ENCODE measurements at places on chromosomes 2 and 18.

DNA sequence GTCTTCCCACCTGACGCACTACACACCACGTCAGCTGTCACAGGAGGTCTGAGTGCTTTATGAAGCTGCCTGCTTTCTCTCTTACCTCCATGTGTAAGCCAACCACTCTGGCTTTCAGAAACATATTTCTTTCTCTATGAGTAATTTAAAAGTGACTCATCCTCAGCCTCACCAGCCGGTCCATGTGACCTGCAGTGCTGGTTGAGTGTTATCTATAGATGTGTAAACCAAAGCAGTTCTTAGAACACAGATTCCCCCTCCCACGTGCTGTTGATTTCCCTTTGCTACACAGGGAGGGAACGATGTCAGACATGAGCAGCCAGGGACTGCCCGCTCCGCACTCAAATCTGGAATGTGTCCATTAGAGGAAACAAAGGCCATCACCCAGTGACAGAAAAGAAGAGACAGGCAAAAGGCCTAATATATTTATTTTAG lies 157.8 kb downstream of the BCL2 start:
- peak; percentile 82 for DNase-seq

GRCh38 chr2:223674998-223675609 lies 72.9 kb upstream of the SCG2 start:
- no peak for DNase-seq

DNA sequence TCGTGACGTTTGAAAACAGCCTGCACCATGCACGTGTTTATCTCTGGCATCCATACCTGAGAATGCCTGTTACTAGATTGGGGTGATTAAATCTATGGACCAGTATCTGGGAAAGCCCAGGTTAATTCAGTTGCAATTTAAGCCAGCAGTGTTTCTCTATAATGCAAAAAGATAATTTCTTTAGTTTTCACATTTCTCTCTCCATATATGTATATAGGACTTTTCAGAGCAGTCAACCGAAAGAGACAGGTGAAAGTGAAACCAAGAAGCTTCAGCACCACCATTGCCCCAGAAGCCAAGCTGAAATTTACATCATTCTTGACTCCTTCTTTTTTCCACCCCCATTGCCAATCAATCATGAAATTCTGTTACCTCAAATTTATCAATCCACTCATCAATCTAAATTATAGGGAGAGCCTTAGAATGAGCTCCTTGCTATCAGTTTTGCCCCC lies 2.7 kb upstream of the LRP2 start:
- no peak for DNase-seq

GRCh38 chr2:55011831-55012671 lies 38.2 kb downstream of the RTN4 start:
- DNase-seq = no peak

DNA sequence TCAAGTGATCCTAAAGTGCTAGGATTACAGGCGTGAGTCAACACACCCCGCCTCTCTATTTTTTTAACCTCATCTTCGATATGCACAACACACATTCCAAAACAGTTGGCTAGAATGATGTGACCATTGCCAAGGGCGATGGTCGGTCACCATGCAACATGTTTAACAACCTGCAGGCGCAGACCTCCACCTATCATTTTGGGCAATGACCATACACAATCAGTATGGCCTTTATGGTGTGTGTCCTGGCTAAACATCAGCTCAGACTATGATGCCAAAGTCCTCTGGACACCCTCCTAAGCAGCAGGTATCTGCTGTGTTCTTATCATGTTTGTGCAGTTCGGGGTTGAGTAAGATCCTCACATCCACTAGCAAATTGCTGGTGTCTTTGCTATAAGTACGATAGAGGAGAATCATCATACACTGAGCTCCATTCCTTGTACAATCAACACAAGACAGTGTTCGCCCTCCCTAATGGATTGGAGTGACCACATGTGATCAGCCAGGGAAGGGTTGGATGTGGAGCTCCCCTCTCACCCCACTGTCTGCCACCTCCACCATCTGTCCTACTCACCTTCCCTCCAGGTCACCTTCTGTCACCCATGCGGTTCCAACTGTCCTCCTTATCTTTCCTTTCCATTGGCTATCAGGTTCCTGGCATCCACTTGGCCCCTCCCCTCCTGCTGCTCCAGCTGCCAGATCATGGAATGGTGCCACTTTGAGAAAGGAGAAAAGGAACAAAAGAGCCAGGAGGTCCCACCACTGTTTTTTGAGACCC lies 7.9 kb upstream of the RNF152 start:
- DNase-seq = no peak

DNA sequence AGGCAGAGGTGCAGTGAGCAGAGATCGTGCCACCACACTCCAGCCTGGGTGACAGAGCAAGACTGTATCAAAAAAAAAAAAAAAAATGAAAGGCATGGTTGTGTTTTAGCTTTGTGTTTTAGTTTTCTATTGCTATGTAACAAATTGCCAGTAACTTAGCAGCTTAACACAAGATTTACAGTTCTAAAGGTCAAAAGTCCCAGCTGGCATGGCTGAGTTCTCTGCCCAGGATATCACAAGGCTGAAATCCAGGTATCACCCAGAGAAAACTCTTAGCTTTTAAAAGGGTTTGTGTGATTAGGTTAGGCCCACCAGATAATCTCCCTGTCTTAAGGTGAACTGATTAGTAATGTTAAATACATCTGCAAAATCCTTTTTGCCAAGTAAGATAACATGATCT lies 107.7 kb upstream of the YPEL5 start:
- DNase-seq = no peak

DNA sequence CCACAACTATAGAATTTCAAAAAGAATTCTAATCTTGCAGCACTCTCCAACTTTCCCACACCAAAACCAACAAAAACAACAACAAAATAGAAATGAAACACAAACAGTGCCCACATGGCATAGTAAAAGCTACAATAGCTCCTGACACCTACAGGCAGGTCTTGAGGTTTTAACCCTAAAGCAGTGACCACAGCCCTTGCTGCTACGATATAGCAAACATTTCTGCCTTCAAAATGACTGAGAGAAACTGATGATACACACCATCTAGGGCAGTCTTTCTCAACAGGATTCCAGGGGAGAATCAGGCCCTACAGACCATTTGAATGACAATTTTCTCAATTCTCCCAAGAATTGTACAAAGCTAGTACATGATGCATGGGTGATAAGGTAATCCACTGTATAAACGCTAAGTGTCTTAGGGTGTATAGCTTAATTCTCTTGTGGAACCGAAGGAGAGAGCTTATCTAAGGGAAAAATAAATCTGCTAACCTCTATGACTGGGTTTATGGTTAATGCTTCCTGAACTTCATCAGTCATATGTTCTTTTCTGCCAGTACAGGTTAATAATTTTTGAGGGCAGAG lies 46.5 kb downstream of the TRAK2 start:
- DNase-seq = no peak

DNA sequence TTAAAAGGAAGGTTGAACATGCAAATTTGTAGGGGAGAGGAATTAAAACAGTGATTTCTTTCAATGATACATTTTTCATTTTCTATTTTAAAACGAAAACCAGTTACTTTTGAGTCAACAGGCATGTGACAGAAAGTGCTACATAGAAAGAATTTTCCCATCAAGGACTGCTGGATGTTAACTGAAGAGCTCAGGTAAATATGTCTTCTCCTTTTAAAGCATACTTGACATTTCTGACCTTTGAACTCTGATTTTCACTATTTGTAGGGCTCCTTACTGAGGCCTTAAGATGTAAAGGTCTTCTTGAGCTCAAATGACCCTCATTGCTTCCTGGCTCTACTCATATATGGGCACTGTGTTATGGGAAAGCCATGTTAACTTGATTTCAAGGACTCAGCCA lies 32.4 kb downstream of the FIGN start:
- DNase-seq = no peak

GRCh38 chr2:136012315-136012714 lies 26.9 kb upstream of the DARS1 start:
- DNase-seq = no peak

GRCh38 chr2:150974864-150975263 lies 286.8 kb downstream of the RBM43 start:
- DNase-seq = no peak

GRCh38 chr2:105373895-105374401 lies 24.9 kb downstream of the FHL2 start:
- DNase-seq = peak; percentile 44

DNA sequence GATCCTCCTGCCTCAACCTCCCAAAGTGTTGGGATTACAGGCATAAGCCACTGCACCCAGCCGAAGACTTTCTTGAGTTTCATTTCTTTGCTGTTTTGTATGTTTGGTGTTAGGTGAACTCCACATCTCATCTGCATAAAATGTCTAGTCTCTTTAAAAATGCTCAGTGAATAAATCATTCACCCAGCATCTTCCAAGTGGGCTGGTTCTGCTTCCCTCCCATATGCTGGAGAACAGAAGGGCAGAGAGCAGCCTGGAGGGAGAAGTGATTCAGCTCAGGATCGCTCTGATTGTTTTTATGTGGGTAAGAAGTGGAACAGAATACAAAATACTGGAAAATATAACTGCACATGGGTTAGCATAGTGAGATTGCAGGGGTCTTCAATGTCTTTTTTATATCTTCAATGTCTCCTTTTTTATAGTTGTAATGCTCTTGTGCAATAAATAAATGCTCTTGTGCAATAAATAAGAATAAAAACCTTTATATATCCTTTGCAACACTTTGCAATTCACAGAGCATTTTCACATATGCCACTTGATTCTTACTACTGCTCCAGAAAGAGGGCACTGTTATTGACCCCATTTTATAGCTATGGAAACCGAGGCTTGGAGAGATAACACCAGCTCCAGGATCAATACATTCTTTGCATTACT lies 253.0 kb upstream of the NCKAP5 start:
- DNase-seq = no peak

DNA sequence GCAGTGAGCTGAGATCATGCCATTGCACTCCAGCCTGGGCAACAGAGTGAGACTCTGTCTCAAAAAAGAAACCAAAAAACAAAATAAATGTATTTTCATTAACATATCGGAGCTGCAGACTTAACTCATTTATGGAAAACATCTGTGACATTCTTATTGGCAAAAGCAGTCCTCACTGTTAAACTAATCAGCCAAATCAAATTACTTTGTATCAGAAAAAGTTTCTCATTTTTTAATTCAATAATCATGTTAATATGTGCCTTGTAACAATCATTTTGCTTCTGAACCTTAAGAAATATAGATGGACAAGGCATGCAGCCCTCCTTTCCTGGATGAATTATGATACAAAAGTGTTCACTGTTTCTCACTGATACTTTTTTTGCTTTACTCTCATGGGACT lies 18.0 kb upstream of the TP53I3 start:
- DNase-seq = no peak

- no peak for DNase-seq
Observed at GRCh38 chr2:156532989-156533388, 96.8 kb downstream of the GPD2 start.

DNA sequence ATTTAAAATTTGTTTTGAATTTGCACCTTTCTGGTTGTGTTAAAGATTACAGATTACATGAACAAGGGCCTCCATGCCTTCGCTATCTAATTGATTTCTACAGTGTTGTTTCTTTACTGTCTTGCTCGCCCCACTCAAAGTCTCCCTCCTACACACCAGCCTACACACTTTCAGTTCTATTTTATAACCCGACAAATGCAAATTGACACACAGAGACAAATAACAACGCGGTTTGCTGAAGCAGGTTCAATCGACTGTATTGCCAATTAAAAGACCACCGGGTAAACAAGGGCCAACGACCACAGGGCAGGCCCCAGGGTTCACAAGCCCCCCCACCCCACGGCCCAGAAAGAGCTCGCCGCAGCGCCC lies 869 bp downstream of the STARD7 start:
- DNase-seq = no peak

- no peak for DNase-seq
Observed at GRCh38 chr2:234329202-234329960, 167.5 kb downstream of the ARL4C start.

GRCh38 chr18:63762518-63762917 lies 12.7 kb upstream of the SERPINB7 start:
- no peak for DNase-seq

GRCh38 chr2:211084352-211084751 lies 528.0 kb downstream of the CPS1 start:
- DNase-seq = no peak

GRCh38 chr2:217035967-217036366 lies 176.1 kb upstream of the TNP1 start:
- DNase-seq = no peak

DNA sequence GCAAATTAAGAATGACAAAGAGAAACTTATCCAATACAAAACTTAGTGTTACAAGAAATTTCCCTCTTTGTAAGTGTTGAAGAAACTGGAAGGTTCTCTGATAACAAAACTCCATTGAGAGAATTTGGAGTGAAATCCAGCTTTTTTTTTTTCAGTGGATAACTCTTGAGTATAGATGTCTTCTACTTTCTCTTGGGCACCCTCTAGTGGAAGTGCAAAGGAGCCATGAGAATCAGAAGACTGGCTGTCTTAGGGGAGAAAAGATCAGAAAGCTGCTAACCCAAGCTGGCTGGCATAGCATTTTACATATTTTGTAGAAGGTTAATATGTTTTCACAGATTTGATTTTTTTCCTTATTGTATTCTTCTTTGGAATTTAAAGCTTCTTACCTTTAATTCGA lies 138.8 kb upstream of the SATB2 start:
- no peak for DNase-seq

GRCh38 chr2:188693111-188693510 lies 281.1 kb upstream of the COL3A1 start:
- DNase-seq = no peak

GRCh38 chr2:209334188-209335017 lies 89.4 kb upstream of the MAP2 start:
- DNase-seq = no peak

GRCh38 chr18:47997338-47997780 lies 66.9 kb upstream of the SMAD2 start:
- peak; percentile 20 for DNase-seq

DNA sequence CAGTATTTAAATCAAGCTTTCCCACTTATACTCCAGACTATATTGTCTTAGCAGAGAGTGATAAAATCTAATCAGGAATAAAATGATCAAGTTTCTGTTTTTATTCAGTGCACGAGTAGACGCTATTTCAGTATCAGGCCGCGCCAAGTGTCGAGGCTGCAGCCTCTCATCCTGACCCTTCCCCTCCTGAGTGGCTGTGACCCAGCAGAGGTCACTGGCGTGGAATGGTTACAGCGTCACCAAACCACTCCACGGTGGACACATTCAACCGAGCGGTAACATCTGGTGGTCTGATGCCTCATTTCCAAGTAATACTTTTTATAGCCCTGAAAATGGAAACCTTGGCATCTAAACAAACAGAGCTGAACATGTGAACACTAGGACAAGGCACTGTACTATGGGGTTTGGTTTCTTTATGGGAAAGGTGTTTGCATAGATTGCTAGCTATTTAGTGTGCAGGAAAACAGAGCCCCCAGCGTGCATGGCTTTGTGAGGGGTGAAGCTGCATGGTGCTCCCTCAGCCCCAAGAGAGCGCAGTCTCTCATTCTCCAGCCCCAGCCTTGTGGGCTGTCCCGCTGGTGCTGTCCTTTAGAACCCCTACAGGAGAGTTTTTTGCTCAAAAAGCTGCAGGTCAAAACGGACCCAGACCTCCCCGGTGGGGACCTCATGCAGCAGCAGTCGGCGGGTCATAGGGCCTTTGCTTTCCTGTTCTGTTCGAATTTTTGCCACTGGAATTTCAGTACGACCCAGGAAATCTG lies 28.4 kb downstream of the FAM228A start:
- DNase-seq = no peak

- DNase-seq = no peak
Observed at GRCh38 chr2:19098467-19099160, 259.8 kb downstream of the OSR1 start.

- DNase-seq = no peak
Observed at GRCh38 chr2:48601349-48601748, 16.3 kb upstream of the GTF2A1L start.

All from CD4-positive, alpha-beta T cell (primary cell).